ENCODE measurements at places on chromosomes 6 and 20. TPM values are rescaled to one million over a fixed set of nuclear protein-coding genes. Genes with fewer than 3 reads are reported as not detected.

UNC5CL gene
- 0.36 TPM for total RNA-seq

GRCh38 chr6:125046107-125046925, 84.1 kb downstream of the RNF217 start:
- no peak overlapping the region for H3K4me3 ChIP-seq
- H3K27ac ChIP-seq = no peak overlapping the region
- DNase-seq = no peak
- no peaks in the 10 kb centered on the region for H3K27me3 ChIP-seq
- peaks cover 15% of the 10 kb centered on the region for H3K36me3 ChIP-seq
- peaks cover 46% of the 10 kb centered on the region for H3K4me1 ChIP-seq

DNA sequence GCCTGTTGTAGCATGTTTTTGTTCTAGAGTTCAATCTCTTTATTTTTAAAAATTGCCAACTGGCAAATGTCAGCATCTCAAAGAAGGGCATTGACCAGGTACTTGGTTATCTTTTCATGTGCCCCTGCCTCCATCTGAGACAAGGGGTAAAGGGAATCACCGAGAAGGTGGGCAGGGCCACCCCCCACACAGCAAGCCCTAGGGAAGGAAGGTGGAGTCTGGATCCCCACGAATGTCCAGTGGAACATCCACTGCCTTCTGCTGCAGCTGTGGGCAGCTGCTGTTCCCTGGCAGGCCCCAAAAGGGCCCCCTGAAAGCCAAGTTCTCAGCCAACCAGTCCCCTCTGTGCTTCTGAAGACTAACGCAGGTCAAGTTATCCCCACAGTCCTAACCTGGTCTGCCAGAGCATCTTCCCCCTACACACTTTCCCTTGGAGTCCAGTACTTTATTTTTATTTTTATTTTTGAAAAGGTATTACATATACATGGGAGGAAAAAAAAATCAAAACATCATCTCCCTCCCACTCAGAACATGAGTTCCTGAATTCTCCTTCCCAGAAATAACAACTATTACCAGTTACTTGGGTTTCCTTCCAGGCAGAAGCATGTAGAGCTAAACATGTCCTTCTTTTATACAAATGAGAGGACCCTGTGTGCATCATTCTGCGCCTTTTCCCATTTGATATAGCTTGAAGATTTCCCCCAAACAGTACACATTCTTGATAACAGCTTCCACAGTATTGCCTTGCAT, 253.7 kb downstream of the MAFB start:
- H3K27me3 ChIP-seq = peaks cover 14% of the 10 kb centered on the region
- no peak overlapping the region for H3K4me3 ChIP-seq
- no peak overlapping the region for H3K27ac ChIP-seq
- DNase-seq = no peak
- no peaks in the 10 kb centered on the region for H3K36me3 ChIP-seq

GRCh38 chr6:43308101-43308989, at the start of gene CRIP3:
CRIP3 (minus strand) TSS chr6:43308826; CDS start chr6:43308792, 34 bp downstream.
- H3K4me1 ChIP-seq = peaks cover 7% of the 10 kb centered on the region
- DNase-seq = no peak
- H3K36me3 ChIP-seq = no peaks in the 10 kb centered on the region
- H3K4me3 ChIP-seq = peak within 1 kb of the TSS; percentile 66
- peaks cover 7% of the 10 kb centered on the region for H3K27me3 ChIP-seq

- peak overlapping the region; percentile 53 for H3K27ac ChIP-seq
- no peak for DNase-seq
- peaks cover 86% of the 10 kb centered on the region for H3K4me1 ChIP-seq
- H3K36me3 ChIP-seq = no peaks in the 10 kb centered on the region
These were observed 22.7 kb downstream of the DSE start for GRCh38 chr6:116393430-116393829.

DNA sequence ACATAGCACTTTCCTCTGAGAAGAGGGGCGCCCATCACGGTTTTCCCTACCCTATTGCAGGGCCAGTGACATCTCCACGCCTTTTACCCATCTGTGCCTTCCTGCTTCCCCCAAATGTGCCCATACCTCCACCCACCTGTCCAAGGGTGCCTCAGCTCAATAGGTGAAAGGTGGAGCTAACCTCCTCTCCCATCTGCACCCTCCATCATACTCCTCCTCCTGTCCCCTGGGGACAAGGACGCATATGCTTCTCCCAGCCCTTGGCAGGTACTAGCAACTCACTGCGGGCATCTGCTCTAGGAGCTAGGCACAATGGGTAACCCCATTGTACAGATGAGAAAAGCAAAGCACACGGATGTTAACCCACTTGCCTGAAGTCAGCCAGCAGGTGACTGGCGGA, 62.8 kb downstream of the STK35 start:
- no peaks in the 10 kb centered on the region for H3K4me1 ChIP-seq
- H3K27ac ChIP-seq = no peak overlapping the region
- no peaks in the 10 kb centered on the region for H3K36me3 ChIP-seq
- peaks cover 6% of the 10 kb centered on the region for H3K27me3 ChIP-seq

- H3K36me3 ChIP-seq = no peaks in the 10 kb centered on the region
- H3K4me3 ChIP-seq = peak overlapping the region; percentile 12
- H3K4me1 ChIP-seq = peaks cover 42% of the 10 kb centered on the region
These were observed 21.5 kb downstream of the EZR start for GRCh38 chr6:158797331-158798310.

GRCh38 chr6:14089224-14089623, 28.3 kb upstream of the CD83 start:
- peaks cover 6% of the 10 kb centered on the region for H3K27me3 ChIP-seq
- no peak overlapping the region for H3K4me3 ChIP-seq
- DNase-seq = no peak
- H3K4me1 ChIP-seq = peaks cover 22% of the 10 kb centered on the region
- H3K36me3 ChIP-seq = peaks cover 2% of the 10 kb centered on the region
- no peak overlapping the region for H3K27ac ChIP-seq

DNA sequence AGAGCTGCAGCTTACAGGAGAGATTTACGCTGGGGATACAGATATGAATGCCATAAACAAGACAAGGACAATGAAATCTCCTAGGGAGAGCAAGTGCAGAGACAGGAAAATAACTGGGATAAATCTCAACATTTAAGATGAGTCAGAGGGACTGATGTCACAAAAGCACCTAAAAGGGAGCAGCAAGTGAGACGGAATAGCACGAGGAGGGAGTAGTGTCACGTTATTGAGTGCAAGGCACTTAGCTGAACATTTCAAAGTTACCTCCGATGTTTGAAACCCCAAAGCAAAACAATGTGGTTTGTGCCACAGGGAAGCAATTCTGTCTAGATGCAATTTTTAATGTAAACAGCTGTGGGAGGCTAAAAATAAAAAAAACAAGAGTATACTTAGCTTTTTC, 1131.7 kb upstream of the EYS start:
- no peak overlapping the region for H3K27ac ChIP-seq
- no peaks in the 10 kb centered on the region for H3K4me1 ChIP-seq
- no peak for DNase-seq
- no peaks in the 10 kb centered on the region for H3K27me3 ChIP-seq
- no peak overlapping the region for H3K4me3 ChIP-seq

DNA sequence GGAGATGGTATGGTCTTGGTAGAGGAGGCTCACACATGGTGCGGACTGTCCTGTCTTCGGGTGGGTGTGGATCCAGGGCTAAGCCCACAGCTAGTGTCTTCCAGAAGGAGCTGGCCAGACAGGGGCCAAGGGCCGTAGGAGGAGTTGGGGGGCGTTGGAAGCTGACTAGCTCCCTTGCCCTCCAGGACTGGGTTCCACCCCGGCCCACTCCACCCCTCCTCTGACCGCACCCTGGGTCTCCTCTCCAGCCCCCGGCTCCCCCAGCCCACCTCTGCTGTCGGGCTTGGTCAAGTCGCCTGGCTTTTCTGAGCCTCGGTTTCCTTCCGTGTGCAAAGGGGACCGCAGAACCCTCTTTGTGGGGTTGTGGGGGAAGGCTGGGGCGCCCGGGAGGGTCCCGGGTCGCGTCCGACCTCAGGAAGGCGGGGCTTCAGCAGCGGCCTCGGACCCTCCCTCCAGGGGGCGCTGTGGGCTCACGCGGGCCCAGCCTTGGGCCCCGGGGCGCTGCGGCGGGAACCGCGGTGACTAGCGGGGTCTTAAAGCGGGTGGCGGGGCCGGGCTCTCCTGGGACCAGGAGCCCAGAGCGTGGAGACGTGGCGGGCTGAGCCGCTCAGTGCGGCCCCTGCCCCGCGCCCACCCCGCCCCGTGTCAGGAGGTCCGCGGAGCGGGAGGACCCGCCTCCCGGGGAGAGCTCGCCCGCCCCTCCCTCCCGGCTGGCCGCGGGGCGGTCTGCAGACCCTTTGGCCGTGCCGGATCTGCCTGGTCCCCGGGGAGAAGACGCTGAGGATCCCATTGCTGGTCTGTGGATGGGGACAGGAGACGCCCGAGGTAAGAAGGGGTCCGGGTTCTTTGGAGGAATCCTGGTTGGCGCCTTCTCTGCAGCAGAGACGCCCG, 5.4 kb downstream of the NPBWR2 start:
- peak; percentile 80 for DNase-seq
- no peak overlapping the region for H3K27ac ChIP-seq
- peaks cover 24% of the 10 kb centered on the region for H3K27me3 ChIP-seq
- H3K4me1 ChIP-seq = peaks cover 3% of the 10 kb centered on the region
- H3K4me3 ChIP-seq = no peak overlapping the region

ELOVL4 gene
- total RNA-seq = 6.1 TPM

SRSF12 gene
- total RNA-seq = 5.9 TPM

GRCh38 chr6:82227770-82228169, 19.8 kb downstream of the IBTK start:
- H3K36me3 ChIP-seq = peaks cover 21% of the 10 kb centered on the region
- no peaks in the 10 kb centered on the region for H3K27me3 ChIP-seq
- H3K4me3 ChIP-seq = no peak overlapping the region
- peaks cover 14% of the 10 kb centered on the region for H3K4me1 ChIP-seq
- H3K27ac ChIP-seq = no peak overlapping the region

RAB32 gene
- total RNA-seq = 80.6 TPM

FGD2 gene
- total RNA-seq = not detected

- no peak overlapping the region for H3K27ac ChIP-seq
- DNase-seq = no peak
- H3K4me3 ChIP-seq = no peak overlapping the region
- H3K36me3 ChIP-seq = no peaks in the 10 kb centered on the region
These were observed 36.2 kb downstream of the RIOK1 start for GRCh38 chr6:7425808-7426190.

GRCh38 chr6:81875782-81876293, 123.4 kb upstream of the TENT5A start:
- H3K4me3 ChIP-seq = no peak overlapping the region
- H3K36me3 ChIP-seq = peaks cover 26% of the 10 kb centered on the region
- DNase-seq = no peak
- no peaks in the 10 kb centered on the region for H3K4me1 ChIP-seq

GRCh38 chr6:28824793-28825731, 98.7 kb downstream of the TRIM27 start:
- peaks cover 12% of the 10 kb centered on the region for H3K4me1 ChIP-seq
- H3K27me3 ChIP-seq = peaks cover 59% of the 10 kb centered on the region
- H3K36me3 ChIP-seq = no peaks in the 10 kb centered on the region
- DNase-seq = no peak
- H3K4me3 ChIP-seq = peak overlapping the region; percentile 35

DNA sequence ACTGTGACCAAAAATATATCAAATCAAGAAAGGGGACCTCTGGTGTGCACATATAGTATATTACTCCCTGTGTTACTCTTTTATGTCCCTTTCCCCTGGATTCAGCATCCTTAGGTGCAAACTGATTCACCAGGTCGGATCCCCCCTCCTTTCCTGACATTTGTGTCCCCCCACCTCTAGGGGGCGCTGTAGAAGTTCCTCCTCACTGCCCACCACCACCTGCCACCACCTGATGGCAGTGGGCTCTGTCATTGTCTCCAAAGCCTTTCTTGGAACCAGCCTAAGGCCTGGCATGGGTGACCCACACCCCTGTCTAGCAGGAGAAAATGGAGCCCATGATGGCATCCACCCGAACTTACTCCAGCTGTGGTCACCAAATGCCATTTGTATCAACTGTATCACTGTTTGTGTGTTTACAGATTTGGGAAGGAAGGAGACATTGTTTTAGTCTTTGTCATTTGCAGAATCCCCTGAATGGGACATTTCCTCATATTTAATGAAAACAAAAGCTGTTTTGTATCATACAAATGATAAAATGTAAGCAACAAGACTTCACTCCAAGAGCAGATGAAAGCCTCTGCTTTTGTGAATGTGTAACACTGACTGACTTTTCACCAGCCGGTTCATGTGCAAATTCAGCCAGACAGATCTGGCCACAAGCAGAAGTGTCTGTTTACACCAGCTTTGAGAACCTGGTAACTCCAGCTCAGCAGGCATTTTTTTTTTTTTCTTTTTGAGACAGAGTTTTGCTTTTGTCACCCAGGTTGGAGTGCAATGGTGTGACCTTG, 66.2 kb downstream of the ARMC2 start:
- H3K4me1 ChIP-seq = peaks cover 4% of the 10 kb centered on the region
- no peak overlapping the region for H3K27ac ChIP-seq
- DNase-seq = no peak
- H3K27me3 ChIP-seq = no peaks in the 10 kb centered on the region

- no peak for DNase-seq
- H3K27me3 ChIP-seq = no peaks in the 10 kb centered on the region
- H3K27ac ChIP-seq = no peak overlapping the region
- no peak overlapping the region for H3K4me3 ChIP-seq
- no peaks in the 10 kb centered on the region for H3K36me3 ChIP-seq
These were observed 216.2 kb downstream of the MYLK4 start for GRCh38 chr6:2534406-2535042.

EPPIN gene
- total RNA-seq = not detected

DNA sequence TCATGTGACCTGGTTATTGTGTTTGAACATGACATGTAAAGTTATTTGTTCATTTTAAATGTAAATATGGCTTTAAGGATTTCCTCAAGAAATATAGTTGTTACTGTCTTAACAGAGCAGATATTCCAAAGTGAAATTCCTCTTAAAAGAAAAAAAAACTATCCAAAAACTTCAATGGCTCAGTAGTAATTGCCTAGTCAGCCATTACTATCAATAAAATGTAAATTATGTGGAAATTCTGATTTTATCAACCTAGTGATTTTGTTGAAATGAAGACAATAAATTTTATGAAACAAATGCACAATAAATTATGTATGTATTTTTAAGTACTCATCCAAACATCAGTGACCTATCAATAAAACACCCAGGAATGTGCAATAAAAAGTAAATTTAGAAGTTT, 463.3 kb downstream of the TENT5A start:
- H3K4me3 ChIP-seq = no peak overlapping the region
- no peak for DNase-seq

- peaks cover 5% of the 10 kb centered on the region for H3K4me1 ChIP-seq
- no peak overlapping the region for H3K4me3 ChIP-seq
- H3K27ac ChIP-seq = no peak overlapping the region
- no peak for DNase-seq
- no peaks in the 10 kb centered on the region for H3K36me3 ChIP-seq
- H3K27me3 ChIP-seq = peaks cover 31% of the 10 kb centered on the region
These were observed 106.0 kb downstream of the EDN3 start for GRCh38 chr20:59406446-59406845.

CCN6 gene
- total RNA-seq = not detected

FERMT1 gene
- total RNA-seq = 2.1 TPM

SCUBE3 gene
- total RNA-seq = 96.6 TPM
